Coronary artery (tissue), 2 donors: ENCODE measurements at places on chromosomes 2 and 18.

DNA sequence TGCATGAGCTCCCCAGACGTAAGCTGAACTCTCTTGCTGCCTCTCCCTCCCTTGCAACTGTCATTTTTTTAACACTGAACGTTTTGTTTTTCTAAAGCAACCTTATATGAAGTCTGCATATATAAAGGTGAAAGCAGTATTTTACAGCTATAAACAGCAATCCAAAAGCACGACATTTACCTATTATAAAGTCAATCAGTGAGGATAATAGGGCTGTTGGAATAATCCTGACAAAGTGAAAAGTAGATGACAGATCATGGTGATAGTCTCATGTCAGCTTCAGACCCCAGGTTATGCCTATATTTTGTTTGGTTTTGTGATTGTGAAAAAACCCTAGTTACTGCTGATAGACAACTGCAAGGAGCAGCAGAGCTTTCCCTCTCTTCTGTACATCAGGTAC lies 195.8 kb downstream of the TNS1 start:
- no peak for DNase-seq

- DNase-seq = no peak
These were observed 12.3 kb upstream of the SLC14A2 start for GRCh38 chr18:45602926-45603325.

- DNase-seq = peak; percentile 63
These were observed 32.0 kb downstream of the LGALSL start for GRCh38 chr2:64485961-64486360.

- no peak for DNase-seq
These were observed 31.3 kb downstream of the TMEM177 start for GRCh38 chr2:119710281-119710680.

DNA sequence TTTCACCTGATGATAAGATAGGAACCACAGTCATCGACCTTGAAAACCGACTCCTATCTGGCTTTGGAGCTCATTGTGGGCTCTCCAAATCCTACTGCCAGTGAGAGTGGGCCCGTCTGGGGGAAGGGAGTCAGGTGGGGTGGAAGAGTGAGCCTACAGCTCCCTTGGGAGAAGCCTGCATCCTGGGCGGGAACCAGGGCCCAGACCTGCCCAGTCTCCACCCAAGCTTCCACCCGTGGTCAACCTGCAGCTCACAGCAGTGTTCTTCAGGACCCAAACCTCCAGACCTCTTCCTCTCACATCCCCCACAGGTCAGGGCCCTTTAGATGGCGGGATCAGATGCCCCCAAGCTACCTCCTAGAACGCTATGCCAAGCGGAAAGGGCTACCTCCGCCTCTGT lies 40.2 kb downstream of the LMAN2L start:
- DNase-seq = peak; percentile 35

DNA sequence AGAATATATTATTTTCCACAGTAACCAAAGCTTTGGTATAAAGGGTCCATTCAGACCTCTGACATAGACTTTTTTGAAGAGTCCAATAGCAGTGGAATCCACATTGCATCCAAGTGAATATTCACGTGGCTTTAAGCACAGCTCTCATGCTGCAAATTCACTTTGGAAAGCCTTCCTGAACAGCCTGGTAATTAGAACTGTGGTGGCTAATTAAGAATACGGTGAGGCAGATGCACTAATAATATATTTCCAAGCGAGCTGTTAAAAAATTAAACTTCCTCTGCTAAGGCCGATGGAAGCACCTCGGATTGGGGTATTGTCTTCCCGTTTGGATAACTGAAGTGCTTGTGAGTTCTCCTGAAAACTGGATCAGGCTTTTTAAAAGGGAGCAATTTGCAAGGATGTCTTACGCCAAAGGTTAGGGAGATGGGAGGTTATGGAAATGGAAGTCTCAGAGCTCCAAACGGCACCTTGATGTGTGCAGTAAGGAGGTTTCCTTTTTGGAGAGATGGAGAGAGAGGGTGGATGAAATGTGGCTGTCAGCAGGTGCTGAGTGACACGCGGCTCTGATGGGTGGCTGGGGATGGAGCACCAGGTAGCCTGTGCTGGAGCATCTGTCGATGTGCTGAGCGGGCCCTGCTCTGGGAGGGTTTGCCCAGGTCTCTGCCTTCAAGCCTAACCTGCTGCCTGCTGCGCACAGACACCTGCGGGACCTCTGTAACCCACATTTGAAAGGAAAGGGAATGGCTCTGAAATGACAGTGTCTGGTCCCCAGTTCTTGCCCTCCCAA lies 37.5 kb downstream of the CABLES1 start:
- no peak for DNase-seq

GRCh38 chr2:27078267-27079194 lies at the start of gene EMILIN1:
Gene EMILIN1, plus strand, starts transcription at chr2:27078615. Its CDS starts 451 bp downstream, at chr2:27079066.
- DNase-seq = peak; percentile 97

DNA sequence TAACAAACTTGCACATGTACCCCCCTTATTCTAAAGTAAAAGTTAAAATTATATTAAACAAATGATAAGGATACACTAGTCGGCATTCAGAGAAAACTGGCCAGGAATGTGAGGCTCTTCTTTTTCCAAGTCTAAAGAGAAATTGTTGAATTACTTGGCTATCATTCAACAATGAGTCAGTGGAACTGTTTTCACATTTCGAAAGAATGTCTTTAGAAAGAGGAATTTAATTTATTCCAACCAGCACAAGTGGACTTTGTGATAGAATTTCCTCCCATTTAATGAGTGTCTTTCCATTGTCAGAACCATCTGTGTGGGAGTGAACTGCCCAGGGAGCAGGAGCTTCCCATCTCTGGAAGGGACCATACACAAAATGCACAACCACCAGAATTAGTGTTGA lies 792.2 kb downstream of the EPHA4 start:
- no peak for DNase-seq

- peak; percentile 61 for DNase-seq
These were observed 8.4 kb upstream of the TMEM185B start for GRCh38 chr2:120231564-120231973.

GRCh38 chr2:178629463-178629862 lies 149.2 kb downstream of the PLEKHA3 start:
- DNase-seq = no peak

GRCh38 chr2:153917570-153917969 lies 45.8 kb downstream of the GALNT13 start:
- no peak for DNase-seq

DNA sequence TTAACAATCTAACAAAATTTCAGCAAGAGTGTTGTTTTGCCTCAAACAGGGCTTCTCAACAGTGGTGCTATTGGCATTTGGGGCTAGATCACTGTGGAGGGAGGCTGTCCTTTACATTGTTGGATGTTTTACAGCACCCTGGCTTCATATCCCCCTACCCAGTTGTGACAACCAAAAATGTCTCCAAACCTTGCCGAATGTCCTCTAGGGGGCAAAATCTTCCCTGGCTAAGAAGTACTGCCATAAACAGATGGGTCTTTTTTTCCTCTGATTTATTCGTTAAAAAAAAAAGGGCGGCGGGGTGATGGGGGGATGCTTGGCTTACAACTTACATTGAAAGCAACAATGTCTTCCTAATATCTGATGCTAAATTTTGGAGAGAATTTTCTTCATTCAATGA lies 207.6 kb upstream of the CCDC150 start:
- no peak for DNase-seq

DNA sequence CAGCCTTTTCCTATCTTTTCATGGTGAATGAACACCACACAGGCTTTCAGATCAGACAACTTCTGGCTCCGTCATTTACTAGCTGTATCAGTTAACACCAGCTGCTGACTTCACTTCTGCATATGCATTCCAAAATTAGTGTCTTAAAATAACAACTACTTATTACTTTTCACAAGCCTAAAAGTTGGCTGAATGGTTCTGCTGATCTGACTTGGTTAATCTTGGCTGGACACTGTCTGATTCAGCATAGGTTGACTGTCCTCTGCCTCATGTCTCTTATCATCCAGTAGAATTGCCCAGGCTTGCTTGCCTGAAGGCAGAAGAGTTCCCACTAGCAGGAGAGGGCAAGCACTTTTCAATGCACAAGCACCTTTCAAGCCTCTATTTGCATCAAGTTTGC lies 72.7 kb downstream of the MARCHF4 start:
- DNase-seq = no peak

- peak; percentile 64 for DNase-seq
These were observed 84.9 kb downstream of the ACKR3 start for GRCh38 chr2:236654496-236654895.

GRCh38 chr2:165889158-165889557 lies 64.4 kb downstream of the TTC21B start:
- DNase-seq = no peak

DNA sequence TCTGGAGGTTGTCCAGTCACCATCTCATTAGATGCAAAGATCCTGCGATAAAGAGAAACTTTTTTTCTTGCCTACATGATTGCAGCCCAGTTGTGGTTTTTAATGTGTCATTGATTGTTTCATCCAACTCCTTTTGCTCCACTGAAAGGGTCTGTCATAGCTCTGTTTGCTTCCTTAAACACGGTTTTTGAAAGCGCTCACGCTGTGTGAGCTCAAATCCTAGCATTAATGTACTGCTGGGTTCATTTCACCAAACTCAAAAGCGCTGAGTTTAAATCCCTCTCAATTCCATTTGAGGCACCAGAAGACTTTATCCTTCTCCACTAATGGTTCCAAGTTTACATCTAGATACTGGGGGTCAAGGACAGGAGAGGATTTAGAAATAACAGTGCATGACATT lies 53.6 kb downstream of the CDK15 start:
- DNase-seq = no peak

DNA sequence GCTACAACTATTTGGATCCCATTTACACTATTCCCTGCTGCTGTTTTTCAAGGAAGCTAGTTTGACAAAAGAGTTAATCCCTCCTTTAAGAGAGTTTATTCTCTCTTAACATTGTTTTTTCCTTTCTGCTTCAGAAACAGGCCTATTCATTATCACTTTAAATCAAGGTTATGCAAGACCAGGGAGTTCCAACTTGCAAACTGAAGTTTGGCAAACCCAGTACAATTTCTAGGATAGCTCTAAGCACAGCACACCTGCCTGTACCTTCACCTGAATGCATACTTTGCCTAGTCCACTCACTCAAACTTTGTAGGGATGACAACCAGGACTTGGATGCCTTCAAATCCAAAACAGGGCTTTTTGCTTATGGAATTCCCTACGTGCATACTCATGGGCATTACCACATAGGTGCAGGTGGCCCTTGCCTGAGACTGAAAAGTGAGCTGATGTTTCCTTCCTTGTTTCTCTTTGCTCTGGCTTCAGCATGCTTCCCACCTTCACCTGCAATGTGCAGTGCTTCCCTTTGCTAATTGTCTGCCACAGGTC lies 193.8 kb upstream of the MMADHC start:
- DNase-seq = no peak

GRCh38 chr2:215420471-215420935 lies 15.4 kb downstream of the FN1 start:
- no peak for DNase-seq

DNA sequence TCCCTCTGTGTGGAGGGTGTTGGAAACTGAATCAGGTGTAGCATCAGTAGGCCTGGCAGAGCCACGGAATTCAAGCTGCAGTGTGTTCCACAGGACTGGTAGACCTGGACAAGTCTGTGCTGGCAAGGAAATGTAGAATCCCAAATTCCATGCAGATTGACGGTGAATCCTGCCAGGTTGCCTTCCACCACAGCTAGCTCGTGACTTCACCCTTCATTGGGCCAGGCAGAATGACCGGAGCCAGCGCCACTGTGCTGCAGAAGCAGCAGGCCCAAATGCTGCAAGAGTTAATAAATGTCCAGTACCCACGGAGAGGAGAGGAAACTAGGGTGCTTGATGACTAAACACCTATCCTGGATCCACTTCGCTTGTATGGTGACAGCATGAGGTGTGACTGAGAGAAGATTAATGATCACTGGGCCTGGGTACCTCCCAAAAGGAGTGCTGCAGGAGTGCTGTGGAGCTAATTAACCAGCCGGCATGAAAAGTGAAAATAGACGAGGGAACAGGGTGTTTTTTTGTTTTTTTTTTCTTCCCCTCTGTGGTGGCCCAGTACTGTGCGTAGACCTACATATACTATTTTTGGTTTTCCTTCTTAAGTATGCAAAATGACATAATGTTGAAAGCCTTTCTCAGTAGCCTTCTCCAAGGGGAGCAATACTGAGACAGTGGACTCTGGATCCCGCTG lies 122.2 kb downstream of the TANC1 start:
- DNase-seq = no peak

DNA sequence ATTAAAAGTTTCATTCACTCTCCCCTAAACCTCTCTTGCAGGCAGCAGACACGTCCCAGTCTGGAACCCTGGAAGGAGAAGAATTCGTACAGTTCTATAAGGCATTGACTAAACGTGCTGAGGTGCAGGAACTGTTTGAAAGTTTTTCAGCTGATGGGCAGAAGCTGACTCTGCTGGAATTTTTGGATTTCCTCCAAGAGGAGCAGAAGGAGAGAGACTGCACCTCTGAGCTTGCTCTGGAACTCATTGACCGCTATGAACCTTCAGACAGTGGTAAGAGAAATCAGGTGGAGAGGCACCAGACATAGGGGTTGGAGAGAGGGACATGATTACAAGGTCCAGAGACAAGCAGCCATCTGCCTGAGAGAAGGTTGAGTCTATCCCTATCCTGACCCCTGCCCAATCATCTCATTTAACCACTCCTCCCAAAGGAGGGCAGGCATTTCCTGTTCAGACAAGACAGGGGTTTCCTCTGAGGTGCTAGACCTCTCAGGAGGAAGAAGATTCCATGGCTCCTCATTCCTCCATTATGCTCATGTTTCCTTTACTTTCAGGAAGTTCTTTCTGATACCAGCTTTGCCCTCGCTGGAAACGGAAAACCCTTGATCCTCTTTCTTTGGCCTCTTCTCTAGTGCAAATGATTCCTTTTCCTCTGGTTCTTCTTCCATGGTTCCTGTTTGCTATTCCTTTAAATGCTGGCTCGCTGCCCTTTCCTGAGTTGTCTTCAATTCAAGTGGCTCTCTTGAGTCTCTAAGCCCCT lies 15.1 kb downstream of the PLCD4 start:
- no peak for DNase-seq

GRCh38 chr2:238278626-238279323 lies 9.6 kb downstream of the PER2 start:
- no peak for DNase-seq

DNA sequence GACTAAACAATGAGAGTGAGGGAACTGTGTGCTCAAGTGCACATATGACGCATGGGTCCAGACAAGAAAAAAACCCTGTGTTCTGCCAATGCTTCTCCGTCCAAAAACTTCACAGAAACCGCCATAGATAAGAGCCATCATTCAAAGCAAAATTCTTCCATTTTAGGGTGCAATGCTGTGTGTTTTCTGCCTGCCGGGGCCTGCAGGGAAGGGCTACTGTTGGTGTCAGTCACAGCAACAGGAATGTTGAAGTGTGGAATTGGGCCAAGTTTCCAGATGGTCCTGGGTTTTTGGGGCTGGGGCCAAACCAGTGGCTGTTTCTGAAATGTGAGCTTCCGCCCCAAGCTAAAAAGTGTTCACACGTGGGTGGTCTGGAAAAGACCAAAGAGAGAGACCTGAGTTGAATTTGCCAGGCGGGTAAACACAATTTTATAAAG lies 677 bp upstream of the MC2R start:
- DNase-seq = no peak
